DMS53 (cell line): ENCODE measurements at places on chromosomes 6 and 20.

DNA sequence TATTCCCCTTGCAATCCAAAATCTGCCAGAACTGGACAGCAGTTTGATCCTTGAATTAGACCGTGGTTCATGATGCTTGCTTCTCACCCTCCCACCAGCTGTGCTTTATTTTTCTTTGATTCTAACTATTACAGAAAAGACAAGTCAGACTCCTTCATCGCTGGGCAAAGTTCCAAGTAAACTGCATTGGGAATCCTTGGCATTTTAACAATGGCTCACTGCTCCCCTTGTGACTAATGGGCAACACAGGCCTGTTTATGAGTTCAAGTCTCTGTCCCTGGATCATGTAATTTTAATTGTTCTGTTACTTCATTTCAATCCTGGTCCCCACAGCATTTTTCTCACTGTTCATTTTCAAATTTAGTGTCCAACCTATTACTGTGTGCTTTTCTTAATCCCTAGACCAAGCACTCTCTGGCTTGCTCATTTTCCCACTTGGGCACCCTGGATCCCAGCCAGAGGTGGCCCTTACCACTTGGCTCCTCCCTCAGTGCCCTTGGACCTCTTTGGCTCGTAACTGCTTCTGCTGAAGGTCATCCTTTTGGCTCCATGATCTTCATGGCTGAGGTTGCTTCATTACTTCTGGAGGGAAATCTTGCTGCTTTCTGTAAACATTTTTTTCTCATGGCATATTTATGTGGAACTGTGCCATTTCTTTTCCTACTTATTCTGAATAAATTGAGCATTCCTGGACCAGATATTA lies 32.8 kb downstream of the PSMB9 start:
- no peak for DNase-seq

DNA sequence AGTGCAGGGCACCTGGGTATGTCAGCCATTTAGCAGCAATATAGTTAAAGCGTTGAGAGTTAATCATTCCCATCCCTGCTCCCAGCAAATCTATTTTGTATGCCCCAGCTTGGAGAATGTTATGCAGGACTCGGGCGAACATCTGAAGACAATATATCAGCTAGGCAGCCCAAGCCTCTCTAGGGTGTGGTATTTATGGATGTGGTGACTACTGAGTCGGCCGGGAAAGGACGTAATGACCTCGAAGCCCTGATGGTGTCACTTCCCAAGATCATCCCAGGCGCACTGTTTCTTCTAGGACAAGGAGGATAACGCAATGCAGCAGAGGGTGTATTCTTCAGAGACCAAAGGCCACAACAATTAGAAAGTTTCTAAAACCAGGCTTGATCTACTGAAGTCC lies 63.6 kb upstream of the FAM184A start:
- DNase-seq = no peak

DNA sequence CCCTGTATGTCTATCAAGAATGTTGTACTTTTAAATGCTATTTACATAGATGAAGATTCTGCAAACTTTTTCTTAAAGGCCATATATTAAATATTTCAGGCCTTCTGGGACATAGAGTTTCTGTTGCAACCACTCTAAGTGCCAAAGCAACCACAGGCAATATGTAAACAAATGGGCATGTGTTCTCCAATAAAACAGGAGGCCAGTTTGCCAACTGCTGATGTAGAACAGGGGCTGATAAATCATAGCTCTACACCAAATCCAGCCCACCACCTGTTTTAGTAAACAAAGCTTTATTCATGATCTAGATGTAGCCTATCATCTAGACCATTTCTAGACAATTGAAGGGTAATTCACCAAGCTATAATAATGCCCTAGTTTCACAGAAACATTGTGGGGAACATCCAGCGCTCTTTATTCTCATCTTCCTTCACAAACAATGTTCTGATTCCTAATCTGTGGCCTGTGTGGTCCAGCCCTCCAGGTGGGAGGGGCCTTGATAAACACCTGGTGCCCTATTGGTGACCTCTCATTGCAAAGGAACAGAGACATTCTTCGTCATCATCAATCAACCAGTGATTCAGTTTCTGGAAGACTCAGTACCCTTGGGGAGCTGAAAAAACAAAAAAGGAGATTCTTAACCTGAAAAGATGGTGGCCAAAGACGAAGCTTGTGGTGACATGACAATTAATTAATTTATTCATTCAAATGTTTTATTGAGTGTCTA lies 80.2 kb downstream of the PREP start:
- DNase-seq = no peak

GRCh38 chr20:22687676-22688349 lies 103.4 kb upstream of the FOXA2 start:
- no peak for DNase-seq

- no peak for DNase-seq
Observed at GRCh38 chr6:158448856-158449255, 111.0 kb upstream of the TMEM181 start.

- DNase-seq = no peak
Observed at GRCh38 chr6:111294374-111294967, 188.5 kb downstream of the REV3L start.

DNA sequence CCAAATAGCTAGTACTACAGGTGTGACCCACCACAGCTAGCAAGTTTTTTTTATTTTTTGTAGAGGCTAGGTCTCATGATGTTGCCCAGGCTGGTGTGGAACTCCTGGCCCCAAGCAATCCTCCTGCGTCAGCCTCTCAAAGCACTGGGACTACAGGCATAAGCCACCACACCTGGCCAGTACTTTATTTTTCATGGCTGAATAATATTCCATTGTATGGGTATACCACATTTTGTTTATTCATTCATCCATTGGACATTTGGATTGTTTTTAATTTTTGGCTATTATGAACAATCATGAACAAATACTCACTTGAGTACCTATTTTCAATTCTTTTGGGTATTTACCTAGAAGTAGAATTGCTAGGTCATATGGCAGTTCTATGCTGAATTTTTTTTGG lies 7.0 kb upstream of the NXT1 start:
- no peak for DNase-seq

DNA sequence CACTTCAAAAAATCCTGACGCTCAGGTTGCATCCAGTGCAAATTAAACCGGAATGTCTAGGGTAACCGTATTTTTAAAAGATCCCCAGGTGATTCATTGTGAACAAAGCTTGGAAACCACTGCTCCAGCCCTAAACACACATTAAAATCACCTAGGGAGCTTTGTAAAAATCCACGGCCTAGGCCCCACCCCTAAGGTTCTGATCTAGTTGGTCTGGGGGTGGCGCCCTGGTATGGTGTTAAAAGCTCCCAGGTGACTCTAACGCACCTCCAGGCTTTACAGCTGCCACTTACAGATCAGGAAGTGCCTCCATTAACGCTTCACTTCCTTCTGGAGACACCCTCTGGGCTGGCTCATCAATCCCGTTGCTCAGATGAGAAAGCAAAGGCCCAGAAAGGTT lies 92.2 kb downstream of the GRM4 start:
- DNase-seq = peak; percentile 86

DNA sequence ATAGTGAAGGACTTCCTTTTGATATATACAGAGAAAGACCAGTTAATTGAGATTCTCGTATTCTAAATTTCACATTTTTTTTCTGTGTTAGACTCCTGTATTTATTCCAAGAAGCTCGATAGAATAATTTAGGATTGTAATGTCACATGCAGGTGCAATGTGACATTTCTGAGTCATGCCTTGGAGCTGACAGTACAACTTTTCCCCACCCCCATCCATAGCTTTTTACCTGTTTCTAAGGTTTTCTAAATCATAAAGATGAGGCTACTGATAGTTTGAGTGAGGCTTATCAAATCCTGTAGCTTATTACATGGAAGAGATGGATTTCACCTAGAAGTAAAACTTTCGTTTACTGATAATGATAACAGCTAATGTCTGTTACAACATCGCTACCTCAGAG lies 37.6 kb downstream of the FLRT3 start:
- no peak for DNase-seq

DNA sequence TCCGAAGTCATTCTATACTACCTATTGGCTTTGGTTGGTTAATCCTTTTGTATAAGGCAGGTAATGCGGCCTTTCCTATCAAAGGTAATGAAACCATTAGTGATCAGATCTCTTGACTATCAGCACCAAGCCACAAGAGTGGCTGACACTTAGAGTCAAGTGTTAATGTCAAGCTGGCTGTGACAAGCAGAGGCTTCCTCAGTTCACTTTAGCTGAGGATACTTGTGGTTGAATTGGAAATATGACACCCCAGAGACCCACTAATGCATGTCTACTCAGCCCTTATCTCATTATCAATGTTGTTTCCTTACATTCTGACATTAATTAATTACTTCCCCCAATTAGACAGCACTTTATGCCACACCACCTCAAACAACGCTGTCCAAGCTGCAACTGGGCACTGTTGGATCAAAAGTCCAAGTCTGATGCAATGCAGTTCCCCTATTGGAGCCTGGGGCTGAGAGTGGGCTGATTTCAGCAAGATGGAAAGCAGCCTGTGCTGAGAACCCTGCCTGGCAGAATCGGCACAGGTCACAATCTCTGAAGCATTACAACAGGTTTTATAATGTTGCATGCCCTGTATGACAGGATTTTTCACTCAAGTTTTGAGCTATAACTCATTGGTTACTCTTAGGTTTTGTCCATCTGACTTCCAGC lies 273.5 kb downstream of the COL12A1 start:
- peak; percentile 11 for DNase-seq

GRCh38 chr6:95543798-95544197 lies 33.5 kb upstream of the MANEA start:
- no peak for DNase-seq

GRCh38 chr6:30331981-30332380 lies 5.3 kb downstream of the TRIM39 start:
- peak; percentile 40 for DNase-seq

DNA sequence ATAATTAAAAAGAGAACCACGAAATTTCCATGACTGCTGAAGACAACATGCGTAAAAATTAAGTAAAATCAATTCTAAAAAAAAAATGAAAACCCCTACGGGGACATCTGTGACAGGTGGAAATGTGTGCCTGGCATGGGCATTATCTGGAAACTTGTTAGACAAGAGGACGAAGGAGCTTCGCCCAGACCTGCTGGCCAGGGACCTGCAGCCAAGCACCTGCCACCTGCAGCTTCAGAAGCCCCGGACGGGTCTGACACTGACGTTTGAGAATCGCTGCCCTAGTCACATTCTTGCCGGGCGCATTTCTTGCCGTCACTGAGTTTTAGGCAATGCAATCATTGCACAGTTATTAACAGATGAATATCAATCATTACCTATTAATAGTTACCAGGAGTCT lies 140.3 kb downstream of the SMOC2 start:
- peak; percentile 13 for DNase-seq

GRCh38 chr6:117627533-117627932 lies 25.2 kb upstream of the GOPC start:
- DNase-seq = peak; percentile 7

GRCh38 chr6:21188505-21189223 lies 404.9 kb upstream of the SOX4 start:
- DNase-seq = peak; percentile 31

DNA sequence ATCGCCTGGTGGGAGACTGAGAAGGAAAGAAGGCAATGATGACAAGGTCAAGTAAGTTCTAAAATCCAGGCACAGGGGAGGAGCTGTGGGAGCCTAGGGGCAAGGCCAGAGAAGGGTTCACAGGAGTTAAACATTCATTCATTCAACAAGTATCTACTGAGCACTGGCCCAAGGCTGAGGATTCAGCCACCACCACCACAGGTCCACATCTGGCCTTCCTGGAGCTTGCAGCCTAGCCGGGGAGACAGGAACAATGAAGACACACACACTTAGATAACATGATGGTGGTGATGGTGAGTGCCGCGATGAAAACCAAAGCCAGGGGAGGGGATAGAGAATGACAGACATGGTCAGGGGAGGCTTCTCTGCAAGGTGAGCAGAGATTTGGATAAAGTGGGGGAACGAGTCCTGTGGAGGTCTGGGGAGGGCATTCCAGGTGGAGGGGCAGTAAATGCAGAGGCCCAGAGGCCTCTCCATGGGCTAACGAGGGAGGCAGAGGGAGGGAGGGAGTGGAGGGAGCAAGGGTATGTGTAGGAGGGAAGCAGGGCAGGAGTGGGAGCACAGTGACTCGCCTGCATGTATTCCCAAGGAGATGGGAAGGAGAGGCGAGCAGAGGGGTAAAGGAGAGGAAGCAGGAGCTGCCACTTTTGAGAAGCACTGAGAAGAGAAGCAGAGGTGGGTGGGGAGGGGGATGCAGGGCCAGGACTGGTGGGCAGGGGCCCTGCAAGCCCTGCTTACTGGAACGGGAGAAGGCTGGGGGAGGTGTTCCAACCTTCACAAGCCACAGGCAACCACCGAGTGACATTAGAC lies 10.5 kb upstream of the RSPO4 start:
- no peak for DNase-seq

GRCh38 chr6:100344761-100345160 lies 120.0 kb downstream of the SIM1 start:
- no peak for DNase-seq
